ENCODE measurements at places on chromosomes 3 and 15.

- no peak for DNase-seq
Observed at GRCh38 chr3:166446291-166446690, 609.1 kb upstream of the BCHE start.

DNA sequence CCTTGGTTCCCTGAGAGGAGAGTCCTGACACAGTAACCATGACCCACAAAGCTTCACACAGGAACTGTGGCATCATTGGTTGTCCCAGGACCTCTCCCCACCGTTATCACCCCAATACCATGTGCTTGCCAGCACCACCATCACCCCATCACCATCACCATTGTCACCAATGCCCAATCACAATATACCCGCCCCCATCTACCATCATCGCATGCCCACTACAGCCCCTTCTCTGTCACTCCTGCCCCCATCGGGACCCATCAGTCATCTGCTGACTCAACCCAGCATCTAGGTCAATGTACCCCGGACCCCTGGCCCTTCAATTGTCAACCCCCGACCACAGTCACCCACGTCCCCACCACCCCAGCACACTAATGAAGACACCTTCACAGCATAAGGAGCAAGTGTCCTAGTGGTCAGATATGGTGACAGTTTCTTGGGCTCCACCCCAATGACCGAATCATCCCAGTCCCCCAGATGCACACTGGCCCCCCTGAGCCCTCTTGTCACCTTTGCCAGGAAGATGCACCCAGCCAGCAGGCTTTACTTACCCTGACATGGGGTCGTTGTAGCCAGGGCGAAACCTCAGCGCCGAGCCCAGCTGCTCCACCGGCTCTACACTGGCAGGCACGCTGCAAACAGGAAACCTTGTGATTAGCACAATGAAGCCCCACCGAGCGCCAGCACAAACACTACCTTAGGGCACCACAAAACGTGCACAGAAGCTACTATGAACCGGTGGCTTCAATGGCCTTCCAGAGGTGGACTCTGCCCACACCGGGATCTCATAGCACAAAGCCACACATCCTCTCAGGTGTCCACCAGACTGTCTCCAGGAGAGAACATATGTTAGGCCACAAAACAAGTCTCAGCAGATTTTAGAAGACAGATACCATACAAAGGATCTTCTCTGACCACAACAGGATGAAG, 25.1 kb downstream of the SHISA5 start:
- no peak for DNase-seq

DNA sequence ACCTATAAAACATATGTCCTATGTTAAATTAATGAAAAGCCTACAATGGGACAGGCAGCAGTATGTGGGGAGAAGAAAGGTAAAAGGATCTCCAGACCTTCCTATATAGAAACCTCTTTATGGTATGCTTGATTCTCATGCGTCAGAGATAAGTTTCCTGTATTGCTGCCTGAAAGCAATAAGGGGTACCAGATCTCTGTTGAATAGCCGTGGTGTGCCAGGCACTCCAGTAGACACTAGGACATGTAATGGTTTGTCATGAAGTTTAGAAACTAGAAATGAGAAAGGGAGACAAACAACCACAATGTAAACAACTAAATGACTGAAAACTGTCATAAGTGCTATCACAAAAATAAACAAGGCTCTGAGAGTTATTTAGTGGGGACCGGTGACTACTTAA, 168.1 kb downstream of the EFHB start:
- DNase-seq: no peak

- DNase-seq: no peak
Observed at GRCh38 chr3:186097317-186097662, 11.6 kb downstream of the ETV5 start.

DNA sequence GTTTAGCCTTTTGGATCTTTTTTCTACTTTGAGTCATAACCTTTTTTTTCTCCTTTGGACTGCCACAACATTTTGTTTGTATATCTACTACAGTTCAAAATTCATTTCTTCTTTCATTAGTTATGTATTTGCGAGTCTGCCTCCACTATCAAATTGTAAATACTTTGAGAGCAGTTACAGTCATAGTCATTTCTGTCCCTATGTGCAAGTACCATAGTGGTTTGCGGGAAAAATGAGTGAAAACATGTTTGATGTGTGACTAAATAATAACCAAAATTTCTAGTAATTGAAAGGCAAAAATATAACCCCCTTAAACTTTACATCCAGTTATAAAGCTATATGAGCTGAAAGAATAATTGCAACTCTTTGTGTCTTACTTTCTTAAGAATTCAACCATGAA, 45.8 kb upstream of the CCDC50 start:
- DNase-seq: no peak

DNA sequence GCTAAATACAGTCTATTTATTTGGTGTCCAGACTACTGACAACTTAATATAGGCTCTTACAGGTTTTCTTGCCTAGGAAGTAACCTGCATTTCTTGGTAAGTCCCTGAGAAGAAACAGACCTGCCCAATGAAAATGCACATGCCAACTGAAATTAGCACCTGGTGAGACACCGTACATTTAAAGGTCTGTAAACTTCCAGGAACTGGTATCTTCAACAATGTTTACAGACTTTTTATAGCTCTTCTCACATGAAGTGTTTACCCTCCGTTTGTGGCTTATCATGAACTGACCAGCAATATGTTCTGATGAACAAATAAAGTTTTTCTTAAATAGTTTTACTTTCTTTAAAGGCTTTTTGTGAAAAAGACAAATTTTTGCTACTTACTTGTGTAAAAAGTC, 93.3 kb downstream of the PCCB start:
- no peak for DNase-seq

- no peak for DNase-seq
Observed at GRCh38 chr3:128319107-128319506, 147.6 kb downstream of the DNAJB8 start.

- DNase-seq: no peak
Observed at GRCh38 chr3:111617912-111618601, 22.9 kb upstream of the ZBED2 start.

DNA sequence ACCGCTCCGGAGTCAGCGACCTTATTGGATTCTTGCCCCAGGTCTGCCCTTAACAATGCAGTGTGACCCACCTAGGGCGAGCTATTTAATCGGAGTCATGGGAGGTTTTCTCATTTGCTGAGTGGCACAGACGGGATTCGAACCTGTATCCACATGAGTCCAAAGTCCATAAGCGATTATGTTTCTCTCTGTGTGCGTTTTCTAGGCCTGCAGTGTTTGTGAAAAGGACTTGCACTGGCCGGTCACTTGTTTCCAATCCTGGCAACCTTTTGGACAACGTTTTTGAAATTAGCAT, 691 bp upstream of the HDGFL3 start:
- no peak for DNase-seq

GRCh38 chr3:18372786-18373405, 52.2 kb downstream of the SATB1 start:
- no peak for DNase-seq

- DNase-seq: no peak
Observed at GRCh38 chr3:158519776-158520175, 51.2 kb upstream of the MLF1 start.

DNA sequence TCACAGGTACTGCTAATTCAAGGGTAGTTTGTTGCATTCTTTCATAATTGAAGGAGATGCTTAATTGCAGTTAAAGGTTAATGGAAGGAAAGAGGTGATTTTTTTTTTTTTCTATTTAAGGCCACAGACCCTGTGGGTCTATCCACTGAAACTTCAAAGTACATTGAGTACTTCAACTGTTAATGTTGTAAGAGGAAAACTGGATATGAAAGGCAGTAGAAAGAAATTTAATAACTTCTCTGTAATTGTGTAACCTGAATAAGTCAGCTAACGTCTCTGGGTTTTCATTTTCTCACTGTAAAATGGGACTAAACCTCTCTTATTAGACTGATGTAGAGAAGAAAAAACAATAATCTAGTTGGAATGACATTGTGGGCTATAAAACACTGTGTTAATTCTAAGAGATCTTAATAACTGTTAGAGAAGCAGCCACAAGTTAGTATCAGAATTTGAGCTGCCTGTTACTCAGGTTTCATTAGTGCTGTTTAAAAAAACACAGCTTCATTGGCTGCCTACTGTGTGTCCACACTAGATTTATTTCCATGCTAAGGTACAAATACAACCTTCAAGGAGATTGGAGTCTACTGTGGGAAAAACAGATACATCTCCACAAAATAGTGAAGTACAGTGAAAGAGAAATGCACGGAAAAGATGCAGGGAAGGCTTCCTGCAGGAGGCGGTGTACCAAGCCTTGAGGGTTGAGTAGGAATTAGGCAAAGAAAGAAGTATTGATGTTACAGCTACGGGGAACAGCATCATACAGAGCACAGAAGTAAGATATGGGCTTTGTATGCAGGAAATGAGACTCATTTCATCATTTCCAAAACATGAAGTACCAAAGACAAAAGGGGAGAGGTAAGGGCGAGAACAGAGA, 483.6 kb downstream of the TAFA4 start:
- no peak for DNase-seq

DNA sequence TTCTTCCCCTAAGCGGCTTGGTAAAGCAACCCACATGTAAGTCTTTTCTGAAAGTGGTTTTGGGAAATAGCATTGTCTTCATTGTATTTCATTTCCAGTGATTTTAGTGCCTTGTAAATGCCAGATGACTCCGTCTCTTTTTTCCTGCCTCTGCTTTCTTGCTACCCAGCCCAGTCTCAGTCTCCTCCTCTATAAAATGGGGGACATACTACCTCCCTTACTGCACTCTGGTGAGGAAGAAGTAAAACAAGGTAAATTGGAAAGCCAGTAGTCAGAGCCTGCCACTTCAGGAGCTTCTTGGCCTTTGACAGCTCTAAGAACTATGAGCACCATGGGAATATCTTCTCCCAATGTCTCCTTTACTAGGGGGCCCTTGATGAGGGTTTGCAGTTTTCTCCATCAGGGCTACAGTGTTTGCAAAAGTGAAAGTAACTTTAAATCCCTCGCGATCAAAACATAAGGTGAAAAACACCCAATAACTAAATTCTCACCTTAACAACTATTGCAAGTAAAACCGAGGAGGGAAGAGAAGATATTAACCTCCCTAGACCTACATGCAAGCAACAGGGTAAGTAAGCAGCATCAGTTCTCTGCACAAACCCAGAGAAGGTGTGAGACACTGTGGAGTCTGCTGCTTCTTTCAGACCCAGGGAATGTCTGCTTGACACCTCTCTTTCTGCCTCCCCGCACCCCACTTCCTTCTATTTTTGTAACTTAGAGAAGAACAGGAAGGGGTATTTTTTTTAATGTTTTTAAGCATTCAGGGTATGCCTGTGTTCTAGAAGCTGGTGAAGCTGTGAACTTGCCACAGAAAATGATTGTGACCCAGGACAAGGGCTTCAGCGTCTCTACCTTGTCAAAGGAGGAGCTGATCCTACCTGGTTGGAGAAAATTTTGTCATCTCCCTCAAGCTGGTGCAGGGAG, 159.1 kb upstream of the EOMES start:
- DNase-seq: no peak

GRCh38 chr15:100966997-100967396, 47.8 kb downstream of the LRRK1 start:
- DNase-seq: no peak

DNA sequence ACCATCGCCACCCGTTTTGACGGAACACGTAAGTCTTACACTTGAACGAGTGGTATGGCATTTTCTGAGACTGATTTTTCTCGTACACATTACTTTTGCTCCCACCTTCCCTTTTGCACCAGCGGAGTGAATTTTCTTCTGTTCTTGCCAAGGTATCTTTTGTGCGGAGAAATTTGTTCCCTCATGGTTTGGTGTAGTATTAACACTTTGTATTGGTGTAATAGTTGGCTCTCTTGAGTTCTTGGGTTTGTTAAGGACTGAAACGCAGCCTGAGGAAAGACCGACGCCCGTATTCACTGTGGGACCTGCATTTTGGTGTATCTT, 420 bp downstream of the KCNH8 start:
- DNase-seq: no peak

- no peak for DNase-seq
Observed at GRCh38 chr15:36658312-36658711, 78.9 kb downstream of the CDIN1 start.

DNA sequence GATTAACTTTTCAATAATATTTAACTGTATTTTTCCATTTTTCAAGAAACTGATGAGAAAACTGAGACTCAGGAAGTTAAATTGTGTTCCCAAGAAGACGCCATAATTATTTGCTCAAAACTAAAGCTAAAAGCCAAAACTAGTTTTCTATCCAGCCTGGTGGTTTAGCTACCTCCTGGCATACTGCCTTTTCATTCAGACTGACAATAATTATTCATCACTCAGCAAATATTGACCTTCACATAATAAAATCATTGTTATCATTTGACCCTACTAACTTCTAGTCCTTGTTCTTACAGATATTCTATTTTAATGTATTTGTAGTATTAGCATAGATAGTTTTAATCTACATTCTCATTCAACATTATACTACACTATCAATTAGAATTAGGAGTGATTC, 210.6 kb upstream of the GADL1 start:
- no peak for DNase-seq

DNA sequence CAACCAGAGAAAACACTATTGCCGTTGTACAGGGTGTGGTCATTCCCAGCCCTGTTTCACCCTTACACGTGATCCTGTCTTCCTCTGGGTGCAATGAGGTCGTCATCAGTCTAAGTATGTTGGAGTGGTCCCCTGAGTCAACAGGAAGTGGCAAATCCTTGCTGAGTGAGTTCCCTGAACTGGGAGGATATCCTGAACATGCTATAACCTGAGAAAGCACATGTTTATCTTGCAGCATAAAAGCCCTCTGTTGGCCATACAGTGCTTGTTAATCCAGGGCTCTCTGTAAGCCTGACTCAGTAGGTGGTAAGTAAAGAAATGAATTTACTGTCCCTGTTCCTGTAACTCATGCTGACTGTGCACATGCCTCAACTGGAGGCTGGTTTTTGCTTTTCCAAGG, 477.8 kb upstream of the RGMA start:
- DNase-seq: no peak

GRCh38 chr3:53151870-53152660, 8.9 kb upstream of the PRKCD start:
- no peak for DNase-seq

- DNase-seq: no peak
Observed at GRCh38 chr3:128448491-128448890, 18.2 kb downstream of the DNAJB8 start.

DNA sequence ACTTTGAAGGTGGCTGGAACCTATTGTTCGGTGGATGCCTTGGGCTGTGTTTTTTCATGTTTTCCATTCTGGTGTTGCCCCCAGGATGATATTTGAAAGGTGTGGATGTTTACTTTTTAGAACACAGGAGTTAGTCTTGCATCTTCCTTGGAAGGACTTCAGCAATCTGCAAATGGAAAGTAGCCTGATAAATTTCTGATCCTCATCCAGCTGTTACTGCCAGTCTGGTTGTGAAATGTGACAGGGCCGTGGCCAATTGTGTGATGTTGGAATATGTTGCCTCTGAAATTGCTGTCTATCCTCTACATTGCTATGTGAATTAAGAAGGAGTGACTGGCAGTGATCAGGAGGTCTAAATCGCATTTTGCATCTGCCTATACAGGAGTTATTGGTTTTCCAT, 382.5 kb upstream of the C2CD4B start:
- no peak for DNase-seq
